ENCODE measurements at places on chromosomes 6 and 20.

DNA sequence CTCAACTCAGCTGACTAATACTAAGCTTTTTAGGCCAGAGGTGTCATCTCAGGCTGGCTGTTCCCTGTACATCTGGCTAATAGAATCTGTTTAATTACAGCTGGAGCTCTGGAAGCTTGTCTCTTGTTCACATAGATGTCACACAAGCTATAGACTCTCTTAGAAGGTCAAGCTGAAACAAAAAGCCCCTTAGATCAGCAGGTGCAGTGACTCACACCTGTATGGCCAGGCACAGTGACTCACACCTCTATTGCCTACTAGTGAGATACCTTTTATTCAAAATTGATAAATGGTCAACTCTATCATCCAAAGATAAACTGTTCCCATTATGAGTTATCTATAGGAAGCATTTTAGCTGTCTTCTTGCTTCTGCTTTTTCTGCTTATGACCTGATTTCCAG is 29.9 kb upstream of the MTHFD1L start:
- DNase-seq = no peak

DNA sequence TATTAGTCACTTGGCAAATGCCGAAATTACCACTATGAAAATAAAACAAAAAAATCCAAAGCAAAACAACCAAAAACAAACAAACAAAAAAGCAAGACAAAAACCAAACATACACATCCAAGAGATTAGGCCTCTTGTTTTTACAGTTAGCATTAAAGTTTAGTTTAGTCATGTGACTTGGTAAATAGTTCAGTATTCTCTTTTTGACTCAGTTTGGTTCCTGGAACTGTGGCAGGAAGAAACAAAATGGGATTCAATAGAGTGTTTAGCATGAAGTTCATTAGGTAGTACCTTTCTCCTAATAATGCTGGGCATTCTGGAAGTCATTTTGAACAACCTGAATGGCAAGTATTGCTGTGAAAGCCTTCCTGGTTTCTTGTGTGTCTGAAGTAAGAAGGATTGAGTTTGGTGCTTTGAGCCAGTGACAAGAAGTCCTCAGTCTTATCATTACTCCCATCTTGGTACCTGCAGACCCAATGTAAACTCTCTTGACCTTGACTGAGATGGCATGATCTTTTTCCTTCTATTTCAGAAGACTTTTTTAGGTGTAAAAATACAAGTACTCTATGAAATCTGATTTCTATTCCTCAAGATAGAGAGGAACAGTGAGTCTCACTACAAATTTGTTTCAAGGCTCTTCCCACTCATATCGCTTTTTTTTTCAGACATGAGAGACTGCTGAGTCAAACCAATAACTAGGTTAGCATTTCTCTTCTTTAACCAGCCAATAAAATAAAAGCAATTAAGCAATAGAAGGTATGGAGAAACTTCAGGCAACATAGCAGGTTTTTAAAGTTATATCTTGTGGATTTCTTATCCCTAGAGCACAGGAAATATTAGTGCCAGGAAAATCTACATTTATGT is 223.6 kb upstream of the PREP start:
- no peak for DNase-seq

DNA sequence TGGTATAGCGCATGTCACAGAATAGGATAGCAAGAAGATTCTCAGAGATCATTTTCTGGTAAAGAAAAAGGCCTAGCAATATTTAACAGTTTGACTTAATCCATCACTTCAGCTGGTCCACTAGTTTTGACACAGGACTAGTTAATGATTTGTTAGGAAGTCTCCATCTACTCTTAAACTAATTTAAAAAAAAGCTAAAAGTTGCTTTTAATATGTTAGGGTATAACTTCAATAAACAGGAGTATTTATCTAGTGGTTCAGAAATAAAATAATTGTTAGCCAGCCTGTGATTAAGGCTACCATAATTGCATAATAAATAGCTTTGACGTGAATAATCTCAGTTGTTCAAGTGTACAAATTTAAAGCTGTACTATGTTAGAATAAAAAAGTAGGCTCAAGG is 195.6 kb downstream of the FUT9 start:
- no peak for DNase-seq

DNA sequence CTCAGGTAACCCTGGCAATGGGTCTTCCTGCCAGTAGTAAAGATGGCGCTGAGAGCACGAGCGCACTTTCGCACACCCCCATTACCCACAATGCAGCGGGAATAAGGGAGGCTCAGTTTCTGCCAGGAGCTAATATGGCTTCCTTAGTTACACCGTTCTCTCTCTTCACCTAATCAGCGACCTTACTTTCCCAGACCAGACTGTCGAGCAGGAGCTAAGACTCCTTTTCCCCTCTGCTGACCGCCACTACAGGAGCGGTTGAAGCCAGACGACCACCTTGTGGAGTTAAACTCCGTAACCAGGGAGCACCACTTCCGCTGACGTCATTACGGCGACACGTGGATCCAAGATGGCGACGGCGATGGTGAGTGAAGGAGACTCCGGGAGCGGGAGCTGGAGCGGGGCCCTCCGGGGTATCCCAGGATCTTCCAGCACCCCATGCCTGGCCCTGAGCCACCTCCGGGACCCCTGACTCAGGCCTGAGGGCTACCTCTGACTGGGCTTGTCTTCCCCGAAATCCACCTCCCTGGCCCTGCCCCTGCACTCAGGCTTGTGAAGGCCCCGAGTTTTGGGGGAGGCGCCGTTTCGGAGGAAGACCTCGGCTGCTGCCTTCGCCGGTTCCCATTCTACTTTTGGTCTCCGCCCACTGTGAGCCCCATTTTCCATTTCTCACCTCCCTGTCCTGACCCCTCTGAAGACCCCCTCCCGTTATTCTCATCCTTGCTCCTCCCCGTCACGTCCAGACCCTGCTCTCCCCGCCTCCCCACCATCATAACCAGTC is at the start of gene TM9SF4:
Gene TM9SF4 (plus strand): TSS at position 323 of the 781 bp plus-strand sequence. CDS start 27 bp downstream, at position 350.
- DNase-seq = peak; percentile 29

DNA sequence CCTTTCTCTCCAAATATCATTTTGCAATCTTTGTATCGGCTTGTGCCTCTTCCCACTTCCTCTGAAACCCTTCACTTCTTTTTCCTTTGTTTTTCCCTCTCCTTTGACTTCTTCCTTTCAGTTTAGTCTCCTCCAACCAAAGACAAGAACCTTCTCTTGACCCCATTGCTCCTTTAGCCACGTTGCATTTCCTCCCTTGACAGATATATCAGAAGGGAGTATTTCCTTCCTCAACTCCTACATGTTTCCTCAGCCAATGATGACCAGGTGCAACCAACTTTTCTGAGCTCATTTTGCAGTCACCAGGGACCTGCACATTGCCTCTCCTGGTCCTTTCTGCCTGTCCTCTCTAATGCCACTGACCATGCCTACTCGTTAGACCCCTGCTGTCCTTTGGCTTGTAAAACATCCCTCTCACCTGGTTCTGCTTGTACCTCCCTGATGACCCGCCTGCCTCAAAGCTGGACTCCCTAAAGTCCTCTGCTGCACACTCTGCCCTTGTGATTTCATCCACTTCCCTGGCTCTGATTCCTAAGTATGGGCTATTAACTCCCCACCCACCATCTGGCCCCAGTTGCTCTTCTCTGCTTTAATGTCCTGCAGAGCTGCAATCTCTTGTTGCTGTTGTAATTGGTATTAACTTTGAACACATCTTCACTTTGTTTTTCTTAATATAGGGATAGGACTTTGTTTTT is 27.4 kb downstream of the SLC22A16 start:
- no peak for DNase-seq

- no peak for DNase-seq
Observed at GRCh38 chr6:41332241-41332640, 3.2 kb upstream of the NCR2 start.

GRCh38 chr20:31604567-31605030 is 490 bp upstream of the ID1 start:
- DNase-seq = no peak

DNA sequence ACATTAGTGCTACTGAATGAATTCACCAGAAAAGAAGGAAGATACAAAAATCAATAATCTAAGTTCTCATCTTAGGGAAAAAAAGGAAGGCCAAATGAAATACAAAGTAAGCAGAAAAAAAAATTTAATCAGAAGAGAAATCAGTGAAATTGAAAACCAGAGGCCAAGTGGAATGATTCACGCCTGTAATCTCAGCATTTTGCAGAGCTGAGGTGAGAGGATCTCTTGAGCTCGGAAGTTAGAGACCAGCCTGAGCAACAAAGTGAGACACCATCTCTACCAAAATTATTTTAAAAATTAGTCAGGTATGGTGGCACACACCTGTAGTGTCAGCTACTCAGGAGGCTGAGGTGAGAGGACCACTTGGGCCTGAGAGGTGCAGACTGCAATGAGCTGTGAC is 21.2 kb upstream of the ASF1A start:
- DNase-seq = no peak

- no peak for DNase-seq
Observed at GRCh38 chr6:12160326-12160725, 129.8 kb upstream of the EDN1 start.

DNA sequence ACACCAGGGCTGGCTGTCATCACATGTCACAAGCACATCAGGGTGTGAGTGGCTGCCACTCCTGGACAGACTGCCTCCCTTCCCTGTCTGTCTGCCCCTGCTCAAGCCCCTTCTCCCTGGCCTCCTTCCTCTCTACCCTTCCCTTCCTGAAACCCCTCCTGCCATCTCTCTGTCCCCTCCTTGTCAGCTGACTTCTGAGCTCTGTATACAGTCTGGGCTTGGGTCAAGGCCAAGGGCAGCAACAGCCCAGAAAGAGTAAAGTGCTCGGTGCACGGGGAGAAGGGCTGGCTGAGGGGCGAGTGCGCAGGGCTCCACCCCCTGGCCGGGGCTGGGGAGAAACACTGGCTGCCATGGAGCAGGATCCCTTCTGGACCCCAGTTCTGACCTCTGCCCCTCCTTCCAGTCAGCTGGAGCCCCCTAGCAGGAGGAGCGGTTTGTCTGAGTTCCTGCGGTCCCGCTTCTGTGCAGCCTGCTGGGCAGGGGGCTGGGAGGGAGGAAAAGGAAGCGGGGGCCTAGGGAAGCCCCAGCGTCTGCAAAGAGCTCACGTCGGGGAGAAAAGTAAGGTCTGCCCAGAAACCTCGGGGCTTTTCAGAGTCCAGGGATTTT is 2.0 kb downstream of the LKAAEAR1 start:
- no peak for DNase-seq

DNA sequence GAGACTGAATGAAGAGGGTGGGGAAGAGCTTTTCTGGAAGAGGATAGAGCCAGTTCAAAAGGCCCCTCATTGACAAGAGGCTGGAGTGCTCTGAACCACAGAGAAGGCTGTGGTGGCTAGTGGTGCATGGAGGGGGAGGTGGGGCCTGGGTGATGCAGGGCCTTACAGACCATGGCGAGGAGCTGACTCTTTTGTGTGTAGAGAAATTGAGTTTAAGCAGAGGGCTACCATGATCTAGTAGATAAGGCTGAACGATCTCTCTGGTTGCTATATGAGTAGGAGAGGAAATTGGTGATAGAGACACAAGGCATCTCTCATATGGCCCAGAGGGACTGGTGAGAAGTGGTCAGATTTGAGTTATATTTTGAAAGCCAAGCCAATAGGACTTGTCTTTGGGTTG is 137.6 kb downstream of the UST start:
- no peak for DNase-seq

GRCh38 chr6:43776115-43776798 is 6.2 kb downstream of the VEGFA start:
- no peak for DNase-seq

All from cortex of kidney (tissue), 1 donor.